ENCODE measurements at places on chromosomes 6 and 20.

GRCh38 chr20:10314198-10314597 is 95.6 kb downstream of the SNAP25 start:
- no peak for DNase-seq

DNA sequence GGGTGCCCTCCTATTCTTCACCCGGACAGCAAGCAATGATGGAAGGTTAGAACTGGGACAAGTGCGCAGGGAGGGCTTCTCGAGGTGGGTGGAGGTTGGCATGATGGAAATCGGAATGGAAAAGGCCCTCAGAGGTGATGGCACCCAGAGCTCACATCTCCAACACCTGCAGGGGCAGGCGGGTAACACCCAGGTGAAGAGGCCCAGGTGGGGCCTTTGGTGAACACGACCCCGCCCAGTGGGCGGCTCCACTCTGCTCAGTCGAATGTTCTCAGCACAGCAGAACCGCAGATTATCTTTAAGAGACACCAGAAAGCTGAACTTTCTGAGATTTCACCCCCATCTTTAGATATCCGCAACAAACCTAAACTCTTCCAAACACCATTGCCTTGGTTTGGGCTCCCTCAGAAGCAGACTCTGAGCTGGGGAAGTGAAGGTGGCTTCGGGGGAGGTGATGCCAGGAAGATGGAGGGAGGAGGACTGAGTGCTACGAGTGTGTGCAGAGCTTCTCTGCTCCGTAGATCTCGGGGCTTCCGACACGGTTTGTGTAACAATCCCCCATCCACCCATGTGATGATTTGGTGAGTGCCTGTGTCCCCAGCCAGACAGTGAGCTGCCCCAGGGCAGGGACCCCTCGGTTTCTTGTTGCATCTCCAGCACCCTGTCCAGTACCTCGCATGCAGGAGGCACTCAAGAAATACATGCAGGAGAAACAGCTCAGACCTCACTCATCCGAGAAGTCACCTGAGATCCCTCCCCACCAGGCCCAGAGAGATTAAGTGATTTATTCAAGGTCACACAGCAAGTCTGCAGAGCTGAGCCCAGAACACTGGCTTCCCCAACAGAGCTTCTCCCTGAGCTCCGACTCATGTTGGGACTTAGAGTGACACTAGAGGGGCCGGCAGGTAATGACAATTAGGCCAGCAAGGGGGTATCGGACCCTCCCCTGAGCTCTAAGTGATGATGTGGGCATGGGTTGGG is 45.4 kb downstream of the BPIFB1 start:
- DNase-seq: no peak

- DNase-seq: peak; percentile 24
Measured at GRCh38 chr20:31605902-31606803, 1.1 kb downstream of the ID1 start.

DNA sequence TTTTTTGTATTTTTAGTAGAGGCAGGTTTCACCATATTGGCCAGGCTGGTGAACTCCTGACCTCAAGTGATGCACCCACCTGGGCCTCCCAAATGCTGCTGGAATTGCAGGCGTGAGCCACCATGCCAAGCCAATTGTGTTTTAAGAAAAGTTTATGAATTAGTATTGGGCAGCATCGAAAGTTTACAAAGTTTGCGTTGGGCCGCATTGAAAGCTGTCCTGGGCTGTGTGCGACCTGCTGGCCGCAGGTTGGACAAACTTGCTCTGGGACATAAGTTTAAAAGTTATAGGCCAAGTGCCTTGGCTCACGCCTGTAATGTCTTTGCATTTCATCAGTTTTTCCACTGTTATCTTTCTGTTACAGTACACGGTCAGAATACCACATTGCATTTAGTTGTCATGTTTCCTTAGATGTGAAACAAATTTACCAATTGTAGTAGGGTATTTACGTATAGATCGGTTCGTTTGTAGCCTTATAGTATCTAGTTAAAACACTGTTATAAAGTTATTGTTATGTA is 39.5 kb downstream of the ASXL1 start:
- no peak for DNase-seq

DNA sequence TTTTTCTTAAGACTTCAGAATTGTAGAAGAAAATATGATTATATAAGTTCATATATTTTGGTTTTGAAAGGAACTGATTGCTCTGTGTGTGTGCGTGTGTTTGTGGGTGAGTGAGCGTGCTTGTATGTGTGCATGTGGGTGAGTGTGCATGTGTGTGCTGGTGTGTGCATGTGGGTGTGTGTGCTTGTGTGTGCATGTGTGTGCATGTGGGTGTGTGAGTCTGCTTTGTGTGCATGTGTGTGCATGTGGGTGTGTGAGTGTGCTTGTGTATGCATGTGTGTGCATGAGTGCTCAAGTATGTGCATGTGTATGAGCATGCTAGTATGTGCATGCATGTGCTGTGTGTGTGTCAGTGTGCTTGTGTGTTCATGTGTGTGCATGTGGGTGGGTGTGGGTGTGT is 238.5 kb downstream of the CDC5L start:
- no peak for DNase-seq

DNA sequence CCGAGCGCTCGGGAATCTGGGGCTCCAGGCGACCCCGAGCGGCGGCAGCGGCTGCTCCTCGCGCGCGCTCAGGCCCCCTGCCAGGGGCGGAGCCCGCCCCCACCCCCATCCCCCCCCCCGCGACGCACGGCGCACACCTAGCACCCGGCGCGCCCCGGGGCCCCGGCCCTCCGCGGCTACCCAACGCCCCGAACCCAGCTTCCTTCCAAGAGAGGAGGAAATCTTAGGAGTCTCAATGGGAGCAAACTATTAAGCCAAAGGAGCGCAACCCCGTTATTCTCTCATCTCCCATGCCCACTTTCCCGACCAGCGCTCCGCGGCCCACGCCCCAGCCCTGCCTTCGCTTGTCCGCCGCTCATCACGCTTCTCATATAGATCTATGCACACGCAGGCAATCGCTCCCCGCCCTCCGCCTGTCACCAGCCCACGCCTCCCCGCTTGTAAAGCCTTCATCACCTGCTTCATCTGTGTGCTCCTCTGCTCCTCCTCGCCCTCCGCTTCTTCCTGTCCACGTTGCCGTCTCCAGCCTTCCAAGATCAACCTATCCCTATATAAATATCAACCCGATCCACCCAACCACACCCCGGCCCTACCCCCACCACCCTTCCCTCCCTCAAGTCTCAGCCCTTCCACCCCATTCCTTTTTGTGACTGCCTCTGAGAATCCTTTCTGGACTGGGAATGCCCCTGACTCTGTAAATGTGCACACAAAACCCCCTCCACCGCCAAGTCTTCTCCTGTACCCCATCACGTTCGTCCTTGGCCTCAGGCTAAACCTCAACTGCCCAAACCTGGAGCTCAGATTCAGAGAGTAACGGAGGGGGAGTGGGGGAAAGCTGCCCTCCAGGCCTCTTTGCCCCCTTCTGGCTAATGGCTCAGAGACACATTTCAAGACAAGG is at the start of gene DLK2:
TSS of gene DLK2 (minus strand) at position 18 of the 898 bp plus-strand sequence. CDS start 723 bp downstream, outside the sequence.
- DNase-seq: peak; percentile 21
